NCI-H2107 (cell line): ENCODE measurements at places on chromosomes 11 and 22.

- no peak for DNase-seq
Observed at GRCh38 chr11:118311518-118311917, 7.0 kb downstream of the CD3E start.

DNA sequence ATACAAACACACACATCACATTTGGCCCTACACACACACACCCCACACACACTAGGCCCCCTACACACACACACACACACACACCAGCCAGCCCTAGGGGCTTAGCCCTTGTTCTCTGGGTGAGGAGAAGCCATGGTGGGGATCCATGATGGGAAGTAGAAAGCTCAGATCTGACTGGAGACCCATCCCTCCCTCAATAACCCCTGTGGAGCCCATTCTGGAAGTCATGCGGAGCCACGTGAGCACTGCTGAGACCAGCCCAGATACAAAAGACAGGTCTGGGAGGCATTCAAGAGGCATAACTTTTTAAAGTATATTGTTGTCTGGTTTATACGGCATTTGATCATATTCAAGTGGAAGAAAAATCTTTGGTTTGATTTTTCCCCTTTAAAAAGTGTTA, 448.5 kb downstream of the SOX6 start:
- DNase-seq = no peak

DNA sequence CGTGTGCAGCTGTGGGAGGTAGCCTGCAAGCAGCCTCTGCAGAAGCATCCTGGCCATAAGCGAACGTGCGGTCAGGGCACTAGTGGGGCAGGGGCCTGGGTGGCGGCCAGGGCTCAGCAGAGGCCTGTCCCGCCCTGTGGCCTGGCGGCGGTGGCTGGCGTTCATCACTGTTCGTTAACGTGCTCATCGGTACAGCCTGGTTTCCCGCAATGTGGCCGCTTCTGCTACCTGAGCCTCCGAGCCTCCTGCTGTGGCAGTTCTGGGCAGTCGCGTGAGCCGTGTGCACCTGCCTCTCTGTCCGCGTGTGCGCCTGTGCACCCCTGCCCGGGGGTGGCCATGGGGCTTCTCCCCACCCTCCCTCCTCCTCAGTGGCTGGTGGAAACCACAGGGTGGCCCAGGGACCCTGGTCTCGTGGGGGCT, 117.9 kb downstream of the KCNQ1OT1 start:
- DNase-seq = no peak

GRCh38 chr11:107182978-107183377, 164.7 kb upstream of the GUCY1A2 start:
- no peak for DNase-seq

- DNase-seq = no peak
Observed at GRCh38 chr11:108302121-108302785, 79.4 kb downstream of the ATM start.

DNA sequence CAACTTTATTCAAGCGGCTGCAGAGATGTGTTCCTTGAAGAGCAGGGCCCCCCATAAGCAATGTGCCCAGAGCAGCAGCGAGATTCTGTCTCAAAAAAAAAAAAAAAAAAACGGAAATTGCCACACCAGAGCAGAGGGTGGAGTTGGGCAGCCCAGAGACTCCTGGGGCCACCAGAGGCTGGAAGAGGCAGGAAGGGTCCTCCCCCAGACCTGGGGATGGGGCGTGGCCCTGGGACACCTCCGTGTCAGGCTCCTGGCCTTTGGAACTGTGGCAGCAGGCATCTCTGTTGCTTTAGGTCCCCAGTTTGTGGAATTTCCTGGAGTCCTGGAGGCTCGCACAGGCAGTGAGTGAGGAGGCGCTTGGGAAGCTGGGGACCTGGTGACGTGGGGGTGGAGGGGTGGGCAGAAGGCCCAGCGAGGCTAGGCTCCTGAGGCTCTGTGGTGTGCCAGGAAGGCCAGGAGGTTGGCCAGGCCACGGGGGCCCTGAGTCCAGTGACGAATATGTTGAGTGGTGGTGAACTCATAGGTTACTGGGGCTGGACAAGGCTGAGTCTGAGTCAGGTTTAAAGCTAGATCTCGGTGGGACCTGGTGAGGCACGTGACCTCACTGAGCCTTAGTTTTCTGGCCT, 735.6 kb downstream of the BRD1 start:
- no peak for DNase-seq

- DNase-seq = no peak
Observed at GRCh38 chr11:116510166-116510565, 262.6 kb downstream of the BUD13 start.

DNA sequence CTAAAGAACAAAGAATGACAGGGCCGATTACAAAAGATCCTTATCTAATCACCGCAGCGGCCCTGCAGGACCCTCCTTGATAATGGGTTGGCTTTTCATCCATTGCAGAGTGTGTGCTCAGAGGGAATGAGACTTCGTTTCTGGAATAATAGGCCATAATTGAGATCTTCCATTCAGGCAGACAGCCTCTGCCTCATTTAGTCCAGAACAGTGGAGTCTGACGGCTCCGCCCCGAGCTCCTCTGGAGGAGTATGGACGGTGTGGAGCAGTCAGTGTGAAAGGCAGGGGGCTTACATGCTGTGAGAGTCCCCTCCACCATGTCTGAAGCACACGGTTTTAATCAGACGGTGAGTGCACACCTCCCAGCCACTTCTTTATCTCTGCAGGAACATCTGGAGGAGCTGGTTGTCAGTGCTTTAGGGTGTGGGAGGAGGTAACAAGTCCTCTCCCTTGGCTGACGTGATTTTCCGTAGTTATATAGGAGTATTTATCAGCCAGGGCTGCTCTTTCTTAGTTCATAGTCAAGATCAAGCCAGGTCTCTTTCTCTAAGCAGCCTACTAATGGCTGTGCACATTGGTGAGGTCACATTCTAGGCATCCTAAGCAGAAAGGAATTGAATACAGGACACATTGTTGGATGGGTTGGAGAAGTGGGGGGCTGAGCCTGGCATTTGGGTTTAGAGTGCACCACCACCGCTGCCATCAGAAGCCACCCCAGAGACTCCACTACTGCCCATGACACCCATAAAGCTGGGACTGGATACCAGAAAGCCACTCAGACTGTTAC, 1477.9 kb downstream of the TBC1D22A start:
- no peak for DNase-seq

- DNase-seq = no peak
Observed at GRCh38 chr11:130830566-130830965, 85.7 kb downstream of the SNX19 start.

GRCh38 chr11:23732026-23732425, 764.8 kb upstream of the LUZP2 start:
- no peak for DNase-seq

DNA sequence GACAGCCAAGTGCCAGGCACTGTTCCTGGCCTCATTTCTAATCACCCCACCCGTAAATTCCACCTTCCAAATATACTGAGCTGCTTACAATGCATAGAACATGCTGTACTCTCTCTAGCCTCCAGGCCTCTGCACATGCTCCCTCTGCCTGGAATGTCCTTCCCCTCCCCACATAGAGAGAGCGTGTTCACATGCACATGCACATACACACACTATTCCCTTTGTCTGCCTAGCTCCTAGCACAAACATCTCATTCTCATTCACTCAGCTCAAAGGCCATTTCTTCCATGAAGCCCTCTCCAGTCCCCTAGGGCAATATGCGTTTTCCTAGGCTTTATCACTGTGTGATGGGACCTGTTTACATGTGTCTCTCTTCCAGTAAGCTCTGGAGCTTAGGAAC, 144.6 kb downstream of the WT1 start:
- no peak for DNase-seq

- no peak for DNase-seq
Observed at GRCh38 chr11:107804971-107805370, 53.6 kb downstream of the SLC35F2 start.

DNA sequence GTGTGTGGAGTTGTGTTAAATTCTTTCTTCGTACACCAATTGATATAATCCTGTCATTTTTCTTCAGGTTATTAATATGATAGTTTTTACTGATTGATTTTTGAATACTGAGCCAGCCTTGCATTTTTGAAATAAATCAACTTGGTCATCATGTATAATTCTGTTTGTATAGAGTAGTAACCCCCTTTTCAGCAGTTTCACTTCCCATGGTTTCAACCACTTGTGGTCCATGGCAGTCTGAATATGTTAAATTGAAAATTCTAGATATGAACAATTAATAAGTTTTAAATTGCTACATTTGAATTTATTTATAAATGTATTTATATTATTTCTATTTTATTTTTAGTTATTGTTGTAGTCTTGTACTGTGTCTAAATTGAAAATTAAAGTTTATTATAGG, 32.6 kb downstream of the MS4A6A start:
- no peak for DNase-seq

DNA sequence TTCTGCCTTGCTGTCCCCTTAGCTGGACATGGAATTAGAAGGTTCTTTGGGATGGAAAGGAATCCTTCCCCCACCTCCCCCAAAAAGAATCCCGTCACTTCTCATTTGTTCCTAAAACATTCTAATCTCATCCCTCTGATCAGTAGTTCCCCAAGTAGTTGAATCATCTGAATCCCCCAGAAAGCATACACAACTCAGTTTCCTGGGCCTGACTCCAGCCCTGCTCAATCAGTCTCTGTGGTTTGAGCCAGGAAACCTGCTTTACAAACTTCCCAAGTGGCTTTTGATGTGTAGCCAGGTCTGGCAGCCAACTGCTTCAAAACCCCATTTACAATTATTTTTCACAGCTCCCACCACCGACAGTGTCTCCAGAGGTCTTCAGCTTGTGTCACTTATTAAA, 20.2 kb downstream of the C22orf31 start:
- DNase-seq = no peak

DNA sequence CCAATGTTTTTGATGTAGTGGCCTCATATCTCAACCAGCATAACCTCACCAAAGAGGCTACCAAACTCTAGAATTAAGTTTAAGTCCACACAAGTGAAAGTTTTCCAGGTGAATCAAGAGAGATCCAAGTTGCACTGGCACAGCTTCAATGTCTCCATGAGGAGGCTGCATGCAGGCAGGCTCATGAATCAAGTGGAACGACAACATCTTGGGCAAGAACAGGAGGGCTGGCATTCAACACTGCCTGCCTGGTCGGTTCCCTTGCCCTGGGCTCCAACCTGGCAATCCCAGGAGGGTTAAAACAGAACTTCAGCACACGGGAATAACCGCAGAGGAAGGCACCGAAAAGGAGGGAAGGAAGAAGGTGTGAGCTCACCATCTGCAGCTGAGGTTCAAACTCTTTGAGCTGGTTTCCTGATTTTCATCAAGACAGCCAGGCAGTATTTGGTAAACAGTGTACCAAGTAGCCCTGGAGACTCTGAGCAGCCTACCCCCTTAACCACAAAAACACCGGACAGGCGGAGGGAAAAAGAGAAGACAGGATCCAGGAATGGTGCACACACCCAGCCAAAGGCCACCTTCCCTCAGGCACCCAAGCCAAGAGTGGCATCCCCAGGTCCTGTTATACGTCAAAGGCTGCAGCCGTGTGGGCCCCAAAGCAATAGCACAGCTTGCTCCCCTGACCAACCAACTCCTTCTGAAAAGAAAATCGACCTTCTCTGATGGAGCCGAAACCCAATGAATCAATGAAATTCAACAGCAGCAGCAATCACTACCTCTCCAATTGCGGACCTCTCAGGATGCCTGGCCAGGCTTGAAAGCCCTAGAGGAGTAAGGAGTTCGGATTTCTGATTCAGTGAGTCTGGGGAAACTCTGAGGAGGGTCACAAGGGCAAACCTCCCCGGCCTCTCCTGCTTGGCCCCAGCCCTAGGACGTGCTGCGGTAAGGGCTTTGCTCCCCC, 1.3 kb downstream of the PACSIN2 start:
- no peak for DNase-seq

DNA sequence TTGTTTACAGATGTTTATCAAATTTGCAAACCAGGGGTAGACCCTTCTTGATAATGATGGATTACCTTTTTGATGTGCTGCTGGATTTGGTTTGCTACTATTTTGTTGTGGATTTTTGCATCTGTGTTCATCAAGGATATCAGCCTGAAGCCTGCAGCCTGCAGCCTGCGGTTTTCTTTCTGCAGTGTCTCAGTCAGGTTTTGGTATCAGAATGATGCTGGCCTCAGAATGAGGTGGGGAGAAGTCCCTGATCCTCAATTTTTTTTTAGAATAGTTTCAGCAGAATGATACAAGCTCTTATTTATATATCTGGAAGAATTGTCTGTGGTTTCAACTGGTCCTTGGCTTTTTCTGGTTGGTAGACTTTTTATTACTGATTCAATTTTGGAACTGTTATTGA, 19.7 kb upstream of the RAB38 start:
- DNase-seq = no peak

DNA sequence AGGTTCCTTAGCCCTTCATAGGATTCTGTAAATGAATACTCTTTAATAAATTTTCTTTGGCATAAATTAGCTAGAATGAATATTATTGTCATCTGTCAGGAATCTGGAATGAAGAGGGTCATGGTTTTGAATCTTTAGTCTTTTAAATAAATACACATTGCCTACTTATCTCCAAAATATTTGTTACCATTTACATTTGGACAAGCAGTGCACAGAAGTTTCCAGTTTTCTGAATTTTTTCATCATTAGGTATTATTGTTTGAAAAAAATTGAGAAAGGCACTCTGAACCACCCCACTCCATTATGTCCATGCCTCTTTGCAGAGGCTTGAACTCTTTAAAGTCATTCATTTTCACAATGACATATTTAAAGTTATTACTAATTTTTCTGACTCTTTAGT, 549.0 kb upstream of the LUZP2 start:
- DNase-seq = no peak

DNA sequence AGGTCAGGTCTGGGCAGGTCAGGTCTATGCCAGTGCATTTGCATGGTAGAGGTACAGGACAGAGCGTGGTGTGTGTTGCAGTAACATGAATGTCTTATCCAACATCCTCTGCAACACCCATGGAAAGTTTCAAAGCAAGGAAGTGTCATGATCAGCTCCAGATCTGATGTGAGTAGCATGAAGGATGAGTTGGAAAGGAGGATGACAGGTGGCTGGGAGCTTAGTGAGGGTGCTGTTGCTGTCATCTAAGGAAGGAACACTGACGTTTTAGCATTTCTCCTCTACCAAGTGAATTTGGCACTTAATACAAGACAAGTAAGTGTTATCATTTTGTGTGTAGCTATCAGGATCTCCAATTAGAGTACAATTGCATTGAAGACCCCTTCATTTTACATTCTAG, 65.1 kb downstream of the GRK3 start:
- no peak for DNase-seq

DNA sequence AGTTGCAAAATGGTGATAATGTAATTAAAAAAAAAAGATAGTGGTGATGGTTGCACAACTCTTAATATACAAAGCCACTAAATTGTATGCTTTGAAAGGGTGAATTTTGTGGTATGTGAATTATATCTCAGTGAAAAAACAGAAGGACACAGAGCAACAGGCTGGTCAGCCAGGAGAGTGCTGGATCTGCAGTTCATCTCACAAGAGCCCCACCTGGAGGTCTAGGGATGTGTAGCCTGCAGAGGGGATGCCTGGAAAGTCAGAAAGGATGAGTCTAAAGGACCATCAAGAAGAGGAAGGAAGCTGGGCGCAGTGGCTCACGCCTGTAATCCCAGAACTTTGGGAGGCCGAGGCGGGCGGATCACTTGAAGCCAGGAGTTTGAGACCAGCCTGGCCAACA, 9.0 kb downstream of the POLR3H start:
- no peak for DNase-seq

GRCh38 chr22:18115906-18116371, 5.3 kb downstream of the TUBA8 start:
- no peak for DNase-seq
